HuH-7 (cell line): ENCODE measurements at places on chromosomes 2 and 18.
A peak's percentile ranks its signal among the peaks of the same experiment; 100 is the strongest.

GRCh38 chr2:98601532-98602132, 6.7 kb downstream of the COA5 start:
- peak; percentile 87 for DNase-seq

DNA sequence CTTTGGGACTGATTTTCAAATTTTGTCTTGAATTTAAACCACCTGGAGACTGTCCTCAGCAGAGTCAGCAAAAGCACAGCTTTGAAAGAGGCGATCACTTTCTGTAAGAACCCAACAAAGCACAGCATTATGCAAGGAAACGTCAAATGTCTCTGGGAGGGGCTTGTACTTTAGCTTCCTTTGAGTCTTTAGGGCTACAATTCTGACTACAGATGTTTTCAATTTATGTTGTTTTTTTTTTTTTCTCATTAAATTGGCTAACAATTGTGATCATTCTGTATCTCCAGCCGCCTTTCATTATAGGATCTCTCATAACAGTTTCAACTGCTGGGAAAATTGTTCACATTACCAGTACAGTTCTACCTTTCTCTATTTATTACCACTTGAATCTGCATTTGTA, 48.3 kb downstream of the COL3A1 start:
- DNase-seq, result no peak

- DNase-seq, result no peak
These were observed 293.0 kb upstream of the TNP1 start for GRCh38 chr2:217152831-217153230.

- DNase-seq, result no peak
These were observed 871 bp upstream of the DUSP28 start for GRCh38 chr2:240559286-240559685.

DNA sequence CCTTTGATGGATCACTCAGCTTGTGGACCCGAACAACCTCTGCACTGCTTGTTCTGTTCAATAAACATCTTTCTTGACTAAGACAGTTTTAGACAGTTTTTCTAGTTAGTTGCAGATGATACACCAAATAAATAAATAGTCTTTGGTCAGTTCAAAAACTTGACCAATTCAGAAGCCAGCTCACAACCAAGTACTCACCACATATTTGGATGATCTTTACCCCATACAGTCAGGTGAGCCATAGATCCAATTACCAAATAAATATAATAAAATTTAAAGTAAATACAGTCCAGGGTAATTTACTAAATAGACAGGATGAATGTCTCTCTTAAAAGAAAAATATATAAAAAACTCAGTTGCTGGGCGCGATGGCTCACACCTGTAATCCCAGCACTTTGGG, 18.2 kb downstream of the SCN3A start:
- no peak for DNase-seq

- DNase-seq, result no peak
These were observed 323.5 kb upstream of the TANK start for GRCh38 chr2:160836755-160837154.

GRCh38 chr2:19120941-19121750, 237.3 kb downstream of the OSR1 start:
- DNase-seq, result no peak

DNA sequence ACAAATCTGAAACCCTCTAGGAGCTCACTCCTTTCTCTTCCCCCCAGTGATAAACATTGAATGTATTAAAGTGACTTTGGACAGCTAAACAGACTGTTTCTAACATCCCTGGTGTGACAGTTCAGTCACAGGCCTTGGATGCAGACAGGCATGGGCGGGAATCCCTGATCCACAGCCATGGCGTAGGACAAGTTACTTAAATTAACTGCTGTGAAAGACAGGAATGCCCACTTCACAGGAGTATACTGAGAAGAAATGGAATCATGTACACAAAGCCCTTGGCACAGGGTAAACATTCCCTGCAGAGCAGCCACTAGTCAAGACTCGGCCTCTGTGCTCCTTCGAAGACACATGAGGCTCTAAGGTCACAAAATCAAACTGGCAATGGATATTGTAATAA, 34.0 kb downstream of the FARSB start:
- no peak for DNase-seq

GRCh38 chr18:46141199-46141598, 37.0 kb downstream of the HAUS1 start:
- no peak for DNase-seq

- no peak for DNase-seq
These were observed 107.8 kb upstream of the CNTNAP5 start for GRCh38 chr2:123917241-123917640.

DNA sequence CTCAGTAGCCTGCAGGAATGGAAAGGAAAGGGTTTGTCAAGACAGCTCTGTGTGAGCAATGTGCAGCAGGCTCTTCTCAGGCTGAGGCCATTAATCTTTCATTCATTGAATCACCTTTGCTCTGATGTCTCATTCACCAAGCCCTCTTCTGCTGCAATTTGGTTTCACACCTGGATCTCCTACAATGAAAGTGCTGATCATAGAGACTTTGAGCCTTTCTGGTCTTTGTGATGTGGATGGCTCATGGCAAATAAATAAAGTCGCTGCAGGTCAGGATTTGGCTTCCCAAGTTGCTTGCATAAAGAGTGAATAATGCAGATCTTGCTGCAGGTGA, 95.8 kb upstream of the SPRED2 start:
- no peak for DNase-seq

DNA sequence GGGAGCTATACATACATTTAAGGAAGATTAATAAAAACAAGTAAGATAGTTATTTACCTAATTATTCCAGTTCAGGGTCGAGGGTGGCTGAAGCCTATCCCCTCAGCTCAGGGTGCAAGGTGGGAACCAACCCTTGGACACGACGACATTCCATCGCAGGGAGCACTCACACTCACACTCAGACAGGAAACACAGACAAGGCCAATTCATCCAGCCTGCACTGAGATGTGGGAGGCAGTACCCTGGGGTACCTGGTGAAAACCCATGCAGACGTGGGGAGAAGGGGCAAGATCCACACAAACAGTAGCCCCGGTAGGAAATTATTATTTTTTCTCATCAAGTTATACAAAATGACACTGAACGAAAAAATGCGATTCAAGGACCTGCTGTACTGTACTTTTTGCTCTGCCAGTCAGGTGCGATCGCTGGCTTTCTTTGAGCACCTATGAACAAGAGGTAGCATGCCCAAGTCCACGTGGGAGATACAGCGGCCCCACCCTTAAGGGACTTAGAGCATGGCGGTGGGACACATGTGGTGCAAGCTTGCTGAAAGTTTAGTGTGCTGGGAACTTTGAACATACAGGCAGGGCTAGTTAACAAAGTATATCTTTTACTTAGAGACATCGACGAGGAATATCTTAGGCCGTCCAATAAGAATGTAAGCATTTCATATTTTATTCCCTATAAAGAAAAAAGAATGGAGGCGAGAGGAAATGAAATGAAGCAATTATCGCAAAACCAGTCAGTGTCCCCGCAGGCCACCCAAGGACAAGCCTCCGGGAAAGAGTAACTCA, 624 bp downstream of the METTL8 start:
- peak; percentile 33 for DNase-seq

GRCh38 chr2:31956312-31956711, 54.5 kb downstream of the MEMO1 start:
- no peak for DNase-seq

- DNase-seq, result no peak
These were observed 80.6 kb downstream of the HS6ST1 start for GRCh38 chr2:128237911-128238697.

- no peak for DNase-seq
These were observed 173.5 kb downstream of the FMNL2 start for GRCh38 chr2:152508446-152508845.
